ENCODE measurements at places on chromosomes 2 and 18.

DNA sequence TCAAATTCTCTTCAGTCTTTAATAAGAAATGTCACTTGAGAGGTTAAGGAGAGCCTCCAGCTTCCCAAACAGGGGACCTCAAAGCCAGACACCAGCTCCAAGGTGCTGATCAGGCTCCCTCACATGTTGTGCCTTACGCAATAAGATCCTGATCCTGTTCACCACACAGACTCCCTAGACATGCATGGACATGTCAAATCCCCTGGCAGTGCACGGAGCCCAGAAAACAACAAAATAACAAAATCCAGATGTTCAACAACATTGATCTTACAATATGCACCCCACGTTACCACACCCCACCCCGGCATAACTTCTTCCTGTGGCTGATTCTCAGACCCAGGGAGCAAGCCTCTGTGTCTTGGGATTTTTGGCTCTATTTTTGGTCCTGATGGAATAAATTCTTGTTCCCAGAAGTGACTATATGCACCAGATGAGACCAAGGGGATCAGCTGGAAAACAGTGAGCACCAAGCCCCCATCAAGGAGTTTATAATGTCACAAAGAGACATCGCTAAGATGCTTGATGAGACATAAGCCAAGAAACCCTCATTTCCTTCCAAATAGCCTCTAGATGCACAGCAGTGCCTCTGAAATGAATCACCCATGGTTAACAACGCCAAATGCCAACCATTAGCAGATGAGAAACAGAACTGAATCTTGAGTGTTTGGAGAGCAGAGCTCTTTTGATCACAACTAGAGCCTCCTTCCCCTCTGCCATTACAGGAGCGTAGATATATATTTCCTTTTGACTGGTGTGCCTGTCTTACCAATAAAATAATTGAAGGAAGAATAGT is 198.2 kb downstream of the PRKCE start:
- no peak for DNase-seq

- DNase-seq: no peak
Observed at GRCh38 chr18:23879544-23879943, 135.0 kb upstream of the TTC39C start.

GRCh38 chr2:171893196-171893823 is 734 bp downstream of the SLC25A12 start:
- no peak for DNase-seq

- DNase-seq: no peak
Observed at GRCh38 chr2:8121022-8121825, 560.6 kb upstream of the ID2 start.

- no peak for DNase-seq
Observed at GRCh38 chr2:236612737-236613136, 43.1 kb downstream of the ACKR3 start.

Data from immature natural killer cell (primary cell).